ENCODE measurements at places on chromosomes 1 and 21.

- no peak for DNase-seq
Observed at GRCh38 chr1:98398092-98398491, 263.4 kb upstream of the SNX7 start.

- DNase-seq: no peak
Observed at GRCh38 chr21:14870853-14871149, 194.0 kb downstream of the NRIP1 start.

GRCh38 chr1:158011714-158012113, 18.3 kb downstream of the KIRREL1 start:
- DNase-seq: no peak

- no peak for DNase-seq
Observed at GRCh38 chr1:1616045-1616790, 918 bp downstream of the MIB2 start.

DNA sequence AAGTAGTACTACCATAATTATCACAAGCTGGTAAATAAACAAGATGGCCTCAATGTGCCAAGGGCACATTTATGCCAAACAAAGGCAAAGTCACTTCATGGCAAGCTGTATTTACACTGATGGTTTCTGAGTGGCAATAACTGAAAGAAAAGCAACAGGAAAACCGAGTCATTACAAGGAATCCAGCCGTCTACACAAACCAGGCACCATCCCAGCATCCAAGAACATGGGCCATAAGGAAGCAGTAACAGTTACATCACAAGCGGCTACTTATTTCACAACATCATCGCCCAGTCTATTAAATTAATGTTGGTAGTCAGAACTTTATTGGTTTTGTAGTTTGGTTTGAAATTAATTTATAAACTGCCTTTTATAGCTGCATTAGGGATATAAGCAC, 214.2 kb downstream of the RERE start:
- DNase-seq: no peak

DNA sequence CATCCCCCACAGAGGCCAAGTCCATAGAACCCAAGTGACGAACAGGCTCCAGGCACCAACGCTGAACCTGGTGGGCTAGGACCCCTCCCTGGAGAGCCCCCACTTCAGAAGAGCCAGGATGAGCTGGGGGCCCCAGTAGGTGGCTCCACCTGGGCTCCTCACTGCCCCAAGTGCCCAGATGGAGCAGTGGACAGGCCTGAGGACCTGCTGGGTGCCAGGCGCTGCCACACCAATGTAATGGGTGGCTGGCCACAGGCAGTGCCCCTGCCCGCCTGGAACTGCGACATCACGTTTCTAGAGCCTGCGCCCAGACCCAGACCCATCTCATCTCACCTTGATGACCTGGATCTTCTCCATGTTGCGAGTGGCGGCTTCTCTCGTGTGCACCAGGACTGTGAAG, 5.6 kb downstream of the MAD2L2 start:
- no peak for DNase-seq

DNA sequence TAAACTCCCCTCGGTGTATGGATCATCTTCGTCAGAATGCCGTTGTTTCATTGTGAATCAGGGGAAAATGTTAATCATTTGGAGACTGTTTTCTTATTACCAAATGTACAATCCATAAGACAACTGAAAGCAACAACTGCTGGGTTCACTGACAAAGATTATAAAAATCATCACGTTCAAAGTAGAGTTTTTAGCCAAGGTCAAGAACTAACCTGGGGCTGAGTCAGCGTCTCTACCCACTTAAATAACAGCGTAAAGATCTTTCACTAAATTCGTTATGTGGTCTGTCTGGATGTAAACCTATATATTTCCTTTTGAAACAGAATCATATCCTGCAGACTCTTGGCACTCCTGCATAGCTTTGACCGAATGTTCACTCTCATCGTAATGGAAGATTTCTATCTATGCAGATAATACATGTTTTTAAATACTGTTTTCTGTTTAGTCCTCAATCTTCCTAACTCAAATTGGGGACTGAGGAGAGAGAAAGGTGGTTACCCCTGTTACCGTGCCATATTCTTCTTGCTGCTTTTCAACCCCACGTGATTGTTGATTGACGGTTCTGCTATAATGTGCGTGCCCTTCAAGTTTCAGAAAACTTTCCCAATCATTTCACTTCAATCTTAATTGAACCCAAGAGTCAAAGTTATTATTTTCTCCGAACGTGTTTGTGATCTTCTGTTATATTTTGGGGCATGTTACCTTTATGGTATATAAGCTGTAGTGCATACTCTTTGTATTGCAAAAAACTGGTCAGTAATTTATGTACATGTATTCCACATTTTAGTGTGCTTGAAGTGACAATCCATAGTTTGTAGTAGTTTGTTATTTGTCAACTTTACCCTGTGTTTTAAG, 15.6 kb upstream of the NCMAP start:
- DNase-seq: no peak

DNA sequence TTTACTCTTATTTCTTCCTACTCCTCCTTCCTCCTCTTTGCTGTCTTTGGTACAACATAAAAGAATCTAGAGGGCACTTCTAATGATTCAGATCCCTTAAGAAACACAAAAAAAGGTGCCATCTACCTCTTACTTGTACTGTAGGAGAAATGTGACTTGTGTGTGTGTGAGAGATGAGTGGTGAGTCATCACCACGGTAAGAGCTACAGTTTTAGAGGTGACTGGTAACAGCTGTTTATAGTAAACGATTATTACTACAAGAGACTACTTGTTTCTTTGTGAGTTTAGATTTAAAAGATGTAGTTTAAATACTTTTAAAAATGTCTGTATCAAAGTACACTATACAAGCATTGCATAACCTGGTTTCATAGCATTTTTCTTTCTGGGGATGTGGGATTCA, 40.4 kb downstream of the SLC35D1 start:
- no peak for DNase-seq

DNA sequence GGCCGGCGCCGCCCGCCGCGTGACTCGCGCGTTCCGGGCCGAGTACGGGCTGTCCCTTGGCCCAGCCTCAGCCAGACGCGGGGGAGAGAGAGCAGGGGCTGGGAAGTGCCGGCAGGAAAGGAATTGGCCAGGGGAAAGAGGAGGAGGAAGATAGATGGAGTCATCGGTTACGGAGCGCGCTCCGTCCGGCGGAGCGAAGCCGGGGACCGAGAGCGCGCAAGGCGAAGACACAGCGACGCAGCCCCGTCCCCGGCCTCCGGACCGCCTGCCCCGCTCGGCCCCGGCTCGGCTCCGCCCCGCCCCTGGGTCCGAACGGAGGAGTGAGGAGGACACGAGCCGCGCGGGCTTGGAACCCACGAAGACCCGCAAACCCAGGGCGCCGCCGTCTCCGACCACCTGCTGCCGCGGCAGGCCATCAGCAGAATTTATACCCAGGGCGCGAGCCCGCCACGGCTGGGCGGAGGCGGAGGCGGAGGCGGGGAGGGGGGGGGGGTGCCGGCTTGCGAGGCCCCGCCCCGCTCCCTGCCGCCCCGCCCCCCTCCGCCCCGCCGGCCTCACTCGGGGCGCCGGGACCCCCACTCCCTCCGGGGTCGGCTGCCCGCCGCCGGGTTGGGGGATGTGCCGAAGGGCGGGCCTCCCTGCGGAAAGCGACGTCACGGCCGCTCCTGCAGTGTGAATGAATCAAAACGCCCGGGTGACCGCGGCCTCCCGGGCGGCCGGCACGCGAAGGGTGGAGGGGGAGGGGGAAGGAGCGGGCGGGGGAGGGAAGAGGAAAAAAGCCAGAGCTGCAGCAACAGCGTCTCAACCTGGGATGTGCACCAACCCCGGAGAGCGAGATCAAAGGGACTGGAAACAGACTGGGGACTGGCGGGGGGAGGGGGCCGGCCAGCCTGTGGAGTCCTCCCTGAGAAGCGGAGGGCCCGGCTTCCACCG, at the start of gene LHX4:
Gene LHX4, plus strand, starts transcription at position 782 of the 933 bp plus-strand sequence. CDS start 266 bp downstream, outside the sequence.
- DNase-seq: peak; percentile 93

DNA sequence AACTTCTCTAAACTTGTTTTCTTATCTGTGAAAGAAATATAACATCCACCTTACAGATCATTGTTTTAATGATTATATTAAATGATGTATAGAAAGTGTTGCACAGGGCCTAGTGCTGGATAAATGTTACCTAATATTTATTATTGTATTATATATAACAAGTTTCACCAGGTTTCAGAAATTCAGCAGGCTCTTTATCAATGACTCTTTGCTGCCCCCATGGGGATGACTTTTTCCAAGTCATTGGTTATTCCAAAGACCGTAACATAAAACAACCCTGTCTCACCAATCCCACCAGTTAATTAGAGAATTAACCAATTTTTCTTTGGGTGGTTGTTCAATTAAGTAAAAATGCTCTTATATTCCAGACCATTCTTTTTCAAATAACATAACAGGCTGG, 7.3 kb upstream of the DEDD start:
- DNase-seq: no peak

GRCh38 chr1:244060686-244061085, 9.6 kb downstream of the ZBTB18 start:
- DNase-seq: no peak

- no peak for DNase-seq
Observed at GRCh38 chr1:70318191-70318590, 36.3 kb downstream of the ANKRD13C start.

- no peak for DNase-seq
Observed at GRCh38 chr21:42102076-42102475, 31.0 kb downstream of the UMODL1 start.

DNA sequence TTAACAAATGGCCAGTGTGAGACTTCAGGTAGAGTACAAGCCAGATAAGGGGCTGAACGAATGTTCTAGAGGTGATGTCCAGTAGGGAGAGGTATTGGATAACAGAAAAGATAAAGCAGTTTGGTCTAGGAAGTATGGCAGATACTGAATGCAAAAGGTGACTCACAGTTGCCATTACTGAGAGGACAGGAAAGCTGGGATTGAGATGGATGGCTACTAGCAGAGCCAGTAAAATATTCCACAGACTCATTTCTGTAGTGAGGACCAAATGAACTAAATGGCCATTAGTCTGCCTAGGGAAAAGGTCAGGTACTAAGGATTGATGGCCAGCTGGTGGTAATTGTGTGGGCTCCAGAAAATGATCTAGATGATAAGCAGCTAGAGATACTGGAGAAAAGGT, 11.5 kb downstream of the MACO1 start:
- DNase-seq: no peak

GRCh38 chr1:31669433-31669785, 24.7 kb upstream of the PEF1 start:
- no peak for DNase-seq

DNA sequence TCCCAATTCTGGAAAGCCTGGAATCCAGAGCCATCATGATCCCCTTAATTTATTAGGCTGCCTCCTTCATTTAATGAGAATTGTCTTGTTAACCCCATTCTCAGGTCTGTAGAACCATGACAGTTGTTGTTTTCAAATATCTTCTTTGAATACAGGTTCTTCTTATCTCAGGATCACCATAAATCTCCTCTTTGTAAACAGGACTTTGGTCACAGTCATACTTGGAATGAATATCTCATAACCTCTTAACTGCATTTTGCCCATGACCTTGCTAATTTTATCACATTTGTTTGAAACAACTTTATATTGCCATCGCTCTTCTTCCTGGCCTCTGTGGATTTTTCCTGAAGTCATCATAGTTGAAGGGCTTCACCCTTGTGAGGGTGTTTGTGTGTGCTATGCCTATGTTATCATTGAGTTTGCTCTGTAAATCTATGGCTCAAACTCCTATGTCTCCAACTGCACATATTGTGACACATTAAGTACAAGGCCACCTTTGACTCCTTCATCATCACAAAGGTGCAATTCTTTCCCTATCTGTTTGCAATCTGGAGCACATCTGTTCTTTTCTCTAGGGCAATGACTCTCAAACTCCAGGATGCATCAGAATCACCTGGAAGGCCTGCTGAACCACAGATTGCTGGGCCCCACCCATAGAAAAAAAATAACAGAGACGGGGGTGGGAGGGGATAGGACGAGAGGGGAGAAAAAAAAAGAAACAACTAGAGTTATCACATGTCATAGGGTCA, 54.2 kb downstream of the FCRL5 start:
- DNase-seq: no peak

DNA sequence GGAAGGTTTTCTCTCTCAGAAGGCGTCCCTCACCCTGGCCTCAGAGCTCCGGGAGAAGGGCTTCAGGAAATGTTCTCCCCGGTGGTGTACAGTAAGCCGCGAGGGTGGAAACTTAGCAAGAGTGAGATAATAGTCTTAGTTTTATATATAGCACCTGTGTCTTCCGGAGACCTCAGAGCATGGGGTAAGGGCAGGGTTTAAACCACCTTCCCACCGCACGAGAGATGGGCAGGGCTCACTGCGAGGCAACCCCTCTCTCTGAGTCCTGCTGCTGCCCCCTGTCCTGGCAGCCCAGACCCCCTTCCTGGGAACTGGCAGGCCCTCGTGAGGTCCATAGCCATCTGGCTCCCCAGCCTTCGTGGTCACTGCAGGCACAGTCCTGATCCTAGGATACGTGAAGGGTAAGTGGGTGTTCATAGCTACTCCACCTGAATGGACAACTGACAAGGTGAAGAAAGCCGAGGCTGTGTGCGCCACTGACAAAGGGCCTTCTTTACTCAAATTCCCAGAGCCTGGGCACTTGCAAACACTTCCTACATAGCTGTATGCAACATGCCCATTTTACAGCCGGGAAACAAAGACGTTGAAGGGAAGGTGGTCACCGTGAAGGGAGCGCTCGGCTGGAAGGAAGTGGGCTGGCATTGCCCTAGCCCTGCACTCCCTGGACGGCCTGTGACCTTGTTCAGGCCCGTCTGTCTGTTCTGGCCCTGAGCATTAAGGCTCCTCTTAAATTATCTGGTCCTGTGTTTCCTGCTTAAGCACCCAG, 26.9 kb downstream of the ITPKB start:
- DNase-seq: no peak

DNA sequence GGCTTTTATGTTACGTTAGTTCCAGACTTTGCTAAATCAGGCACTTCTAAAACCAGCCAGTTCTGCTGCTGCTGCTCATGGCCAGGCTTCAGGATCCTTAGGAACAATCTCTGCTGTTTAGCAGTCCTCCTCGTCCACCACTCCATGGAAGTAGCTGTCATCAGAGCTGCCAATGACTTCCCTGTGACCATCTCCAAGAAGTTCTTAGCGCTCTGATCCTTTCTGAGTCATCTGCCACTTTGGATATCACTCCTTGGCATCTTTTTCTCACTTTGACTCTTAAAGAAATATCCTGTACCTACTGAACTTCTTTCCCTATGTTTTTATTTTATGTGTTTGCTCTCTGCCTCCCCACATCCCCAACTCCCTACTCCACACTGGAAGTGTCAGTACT, 14.7 kb upstream of the IRF2BP2 start:
- DNase-seq: no peak

DNA sequence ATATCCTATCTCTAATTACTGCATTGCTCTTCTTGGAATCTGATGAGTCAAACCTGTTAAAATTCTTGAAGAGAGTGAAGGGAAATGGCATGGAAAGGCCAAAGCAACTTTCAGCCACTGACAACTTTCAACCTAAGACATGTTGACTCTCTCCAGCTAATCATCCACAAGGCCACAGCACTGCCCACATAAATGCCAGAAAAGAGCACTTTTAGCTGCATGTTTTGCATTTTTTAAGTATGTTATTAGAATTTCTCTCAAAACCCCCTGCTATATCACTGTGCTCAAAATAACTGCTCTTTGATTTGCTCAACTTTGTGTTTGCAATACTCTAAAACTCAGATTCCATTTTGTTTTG, 352.5 kb downstream of the ADGRL2 start:
- DNase-seq: no peak

GRCh38 chr1:157968946-157969345, 24.5 kb upstream of the KIRREL1 start:
- DNase-seq: no peak
